ENCODE measurements at places on chromosomes 5 and 9.

DNA sequence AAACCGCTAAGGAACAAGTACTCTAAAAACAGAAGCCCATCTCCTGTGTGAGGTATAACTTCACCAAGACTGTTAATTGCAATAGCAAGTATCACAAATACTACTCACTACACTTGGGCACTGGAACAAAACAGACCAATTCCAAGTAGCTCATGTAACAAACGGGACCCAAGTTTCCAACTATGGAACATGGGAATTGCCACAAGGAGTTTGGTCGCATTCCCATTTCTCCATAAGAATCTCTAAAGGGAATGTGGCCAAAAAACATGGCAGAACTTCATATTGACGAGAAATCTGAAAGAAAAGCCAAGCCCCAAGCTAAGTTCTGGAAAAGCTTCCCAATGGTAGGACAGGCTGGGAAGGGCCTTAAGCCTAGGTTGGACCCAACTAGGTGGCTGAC is 162.5 kb downstream of the MAPKAP1 start:
- no peak for DNase-seq

- no peak for DNase-seq
Measured at GRCh38 chr9:125843646-125844045, 96.5 kb downstream of the PBX3 start.

- DNase-seq, result peak; percentile 21
Measured at GRCh38 chr5:57172466-57173318, 1.2 kb upstream of the GPBP1 start.

GRCh38 chr5:143481697-143482531 is 78.4 kb upstream of the NR3C1 start:
- no peak for DNase-seq

GRCh38 chr5:2182020-2182419 is 299.3 kb upstream of the IRX4 start:
- DNase-seq, result no peak

- DNase-seq, result no peak
Measured at GRCh38 chr9:136656183-136656738, 6.5 kb upstream of the EGFL7 start.

- no peak for DNase-seq
Measured at GRCh38 chr5:155015239-155015638, 1.7 kb downstream of the KIF4B start.

All from activated T-cell treated with anti-CD3 and anti-CD28 coated beads, Interleukin-2, amount 50 U/mL, for 72 hours (primary cell).